ENCODE measurements at places on chromosomes 2 and 18.

- DNase-seq = no peak
Measured at GRCh38 chr2:234631646-234632514, 135.0 kb upstream of the ARL4C start.

DNA sequence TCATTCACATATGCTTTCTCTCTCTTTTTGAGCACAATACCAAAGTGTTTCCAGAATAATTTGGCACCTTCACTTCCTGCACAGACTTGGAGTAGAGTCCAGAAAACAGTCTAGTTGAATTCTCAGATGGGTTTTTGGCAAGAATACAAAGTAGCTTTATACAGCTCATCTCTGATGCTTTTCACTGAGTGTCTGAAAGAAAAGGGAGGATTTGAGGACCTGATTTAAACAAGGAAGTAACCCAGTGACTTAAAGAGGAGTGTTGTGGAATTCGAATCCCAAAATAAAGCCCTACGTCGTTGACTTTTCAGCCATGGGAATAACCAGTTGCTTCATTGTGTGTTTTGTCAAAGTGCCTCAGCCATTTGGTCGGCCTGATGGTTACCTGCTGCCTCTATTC, 31.8 kb downstream of the METAP1D start:
- DNase-seq = no peak

GRCh38 chr2:211599146-211599545, 939.5 kb downstream of the ERBB4 start:
- DNase-seq = no peak

DNA sequence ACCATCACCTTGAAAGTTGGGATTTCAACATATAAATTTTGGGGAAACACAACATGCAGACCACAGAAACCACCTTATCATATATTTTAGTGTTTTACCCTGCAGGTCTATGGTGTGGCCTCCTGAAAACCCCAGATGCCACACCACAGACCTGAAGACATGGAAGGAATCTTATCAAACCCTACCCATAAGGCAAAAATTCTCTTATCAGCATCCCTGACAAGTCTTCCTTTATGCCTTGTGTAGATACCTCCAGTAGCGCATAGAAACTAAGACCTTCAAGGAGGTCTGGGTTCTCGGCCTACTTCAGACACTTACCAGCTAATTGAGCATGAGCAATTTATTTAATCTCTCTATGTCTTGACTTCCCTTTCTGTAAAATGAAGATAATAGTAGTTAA, 59.1 kb upstream of the SLC14A2 start:
- DNase-seq = no peak

- DNase-seq = no peak
Measured at GRCh38 chr2:16615246-16615645, 50.4 kb downstream of the CYRIA start.

- no peak for DNase-seq
Measured at GRCh38 chr2:149152469-149152953, 114.0 kb downstream of the LYPD6B start.

GRCh38 chr2:25232248-25232825, 64.0 kb upstream of the POMC start:
- DNase-seq = no peak

- DNase-seq = no peak
Measured at GRCh38 chr2:219596954-219597551, 604 bp upstream of the STK11IP start.

DNA sequence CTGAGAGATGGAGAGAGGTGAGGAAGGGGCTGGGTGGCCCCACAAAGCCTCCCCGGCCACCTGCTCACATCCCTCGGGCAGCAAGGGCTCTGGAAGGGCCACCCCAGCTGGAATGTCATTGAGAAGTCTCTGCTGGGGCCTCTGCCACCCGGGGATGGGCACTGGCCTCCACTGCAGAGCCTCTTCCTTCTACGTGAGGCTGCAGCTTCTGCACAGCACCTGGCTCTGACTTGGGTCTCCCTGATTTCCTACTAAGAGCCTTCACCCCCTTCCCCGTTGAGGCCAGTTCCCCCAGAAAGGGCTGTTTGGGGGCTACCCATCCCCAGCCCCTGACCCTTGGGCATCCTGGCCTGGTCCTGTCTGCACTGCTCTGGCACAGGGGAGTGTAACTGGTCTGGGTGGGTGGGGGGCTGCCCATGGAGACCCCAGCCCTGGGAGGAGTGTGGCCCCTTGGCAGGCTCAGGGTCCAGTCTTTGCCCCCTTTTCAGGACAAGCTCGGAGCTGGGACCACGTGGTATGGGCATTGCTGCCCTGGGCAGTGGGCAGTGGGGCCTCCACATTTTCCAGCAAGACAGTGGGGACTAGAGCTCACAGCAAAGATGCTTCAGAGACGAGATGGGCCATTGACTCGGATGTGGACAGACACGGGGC, 5.6 kb downstream of the PDCD1 start:
- no peak for DNase-seq

GRCh38 chr2:209380293-209380692, 43.6 kb upstream of the MAP2 start:
- DNase-seq = no peak

DNA sequence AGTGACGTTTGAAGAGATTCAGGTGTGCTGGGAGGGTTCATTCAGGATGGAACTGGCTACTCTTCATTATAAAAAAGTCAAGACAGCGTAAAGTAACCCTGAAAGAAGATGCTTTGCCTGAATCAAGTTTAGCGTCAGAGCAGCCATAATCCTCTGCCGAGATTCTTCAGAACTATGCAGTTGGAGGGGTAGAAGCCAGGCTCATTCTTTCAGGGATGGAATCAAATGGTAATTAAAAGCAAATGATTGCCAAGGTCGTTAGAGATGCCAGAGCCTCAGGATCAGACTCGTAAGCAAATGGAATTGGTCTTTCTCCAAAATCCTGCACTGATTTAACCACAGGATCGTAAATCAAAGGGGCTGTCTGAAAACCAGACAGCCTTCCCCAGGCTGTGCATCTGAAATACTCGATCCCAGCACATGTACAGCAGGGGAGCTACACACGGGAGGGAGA, 21.9 kb downstream of the APCDD1 start:
- DNase-seq = no peak

- no peak for DNase-seq
Measured at GRCh38 chr2:100876231-100876860, 56.4 kb downstream of the NPAS2 start.

GRCh38 chr2:241804326-241805229, 4.4 kb upstream of the NEU4 start:
- DNase-seq = no peak

GRCh38 chr2:219205165-219205538, 1.4 kb upstream of the ZFAND2B start:
- no peak for DNase-seq
